ENCODE measurements at places on chromosomes 7 and 10.

- DNase-seq = no peak
Observed at GRCh38 chr10:123997486-123998196, 95.8 kb downstream of the CHST15 start.

DNA sequence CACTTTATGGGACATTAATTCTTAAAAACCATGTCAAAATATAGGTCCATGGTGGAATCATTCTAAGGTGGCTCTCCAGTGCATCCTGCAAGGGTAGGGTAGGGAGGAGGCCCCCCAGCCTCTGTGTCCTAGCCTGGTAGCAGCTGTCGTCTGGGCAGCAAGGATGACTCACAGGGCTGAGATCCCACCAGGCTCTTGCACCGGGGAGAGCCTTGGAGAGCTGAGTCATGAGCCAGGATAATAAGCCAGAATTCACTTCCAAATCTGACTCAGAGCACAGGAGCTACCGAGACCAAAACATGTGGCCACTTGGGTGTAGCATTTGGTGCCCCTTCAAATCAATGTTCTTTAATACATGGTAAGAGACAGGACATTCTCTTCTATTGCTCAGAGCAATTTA is 298.5 kb downstream of the NEBL start:
- DNase-seq = no peak

GRCh38 chr7:15603124-15603523 is 41.3 kb upstream of the AGMO start:
- DNase-seq = no peak

GRCh38 chr10:87092861-87093631 is 1.6 kb downstream of the GLUD1 start:
- no peak for DNase-seq

- DNase-seq = no peak
Observed at GRCh38 chr7:131083781-131084180, 243.9 kb upstream of the MKLN1 start.

All from globus pallidus (tissue), 1 donor.